Skin of body (tissue), 3 donors: ENCODE measurements at places on chromosomes 13 and 19.

GRCh38 chr19:51341066-51341465, 873 bp downstream of the VSIG10L start:
- no peak for DNase-seq

- DNase-seq = peak; percentile 75
Observed at GRCh38 chr13:42926555-42926954, 65.5 kb downstream of the EPSTI1 start.

DNA sequence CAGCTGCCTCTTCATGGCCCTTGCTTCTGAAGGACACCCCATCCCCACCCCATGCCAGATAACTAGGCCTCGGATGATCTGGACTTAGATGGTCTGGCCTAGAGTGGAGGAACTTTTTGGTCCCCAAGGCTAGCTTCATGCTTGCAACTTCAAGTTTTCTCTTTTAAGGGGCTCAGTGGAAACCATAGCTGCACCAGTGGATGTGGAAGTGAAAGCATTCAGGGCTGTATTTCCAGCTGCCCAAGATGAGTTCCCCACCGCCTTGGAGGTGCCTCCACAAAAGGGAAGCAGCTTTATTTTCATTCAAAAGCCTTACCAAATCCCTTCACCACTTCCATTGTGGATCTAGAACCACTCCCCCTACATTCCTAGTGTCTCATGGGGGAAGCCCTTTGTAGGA, 17.6 kb upstream of the GSX1 start:
- no peak for DNase-seq

DNA sequence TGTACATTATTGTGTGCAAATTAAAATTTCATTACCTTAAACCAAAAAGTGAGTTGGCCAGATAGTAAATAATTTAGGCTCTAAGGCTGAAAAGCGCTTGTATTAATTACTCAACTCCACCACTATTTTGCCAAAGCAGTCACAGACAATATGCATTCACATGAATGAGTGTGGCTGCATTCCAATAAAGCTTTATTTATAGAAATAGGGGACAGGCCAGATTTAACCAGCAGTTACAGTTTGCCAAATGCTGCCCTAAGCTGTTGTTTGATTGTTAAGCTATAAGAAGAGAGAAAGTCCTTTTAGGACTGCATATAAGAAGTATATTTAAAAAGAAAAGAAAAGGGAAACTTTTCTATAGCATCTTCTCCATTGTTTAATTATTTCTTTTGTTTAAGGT, 342.6 kb downstream of the ITGBL1 start:
- no peak for DNase-seq

DNA sequence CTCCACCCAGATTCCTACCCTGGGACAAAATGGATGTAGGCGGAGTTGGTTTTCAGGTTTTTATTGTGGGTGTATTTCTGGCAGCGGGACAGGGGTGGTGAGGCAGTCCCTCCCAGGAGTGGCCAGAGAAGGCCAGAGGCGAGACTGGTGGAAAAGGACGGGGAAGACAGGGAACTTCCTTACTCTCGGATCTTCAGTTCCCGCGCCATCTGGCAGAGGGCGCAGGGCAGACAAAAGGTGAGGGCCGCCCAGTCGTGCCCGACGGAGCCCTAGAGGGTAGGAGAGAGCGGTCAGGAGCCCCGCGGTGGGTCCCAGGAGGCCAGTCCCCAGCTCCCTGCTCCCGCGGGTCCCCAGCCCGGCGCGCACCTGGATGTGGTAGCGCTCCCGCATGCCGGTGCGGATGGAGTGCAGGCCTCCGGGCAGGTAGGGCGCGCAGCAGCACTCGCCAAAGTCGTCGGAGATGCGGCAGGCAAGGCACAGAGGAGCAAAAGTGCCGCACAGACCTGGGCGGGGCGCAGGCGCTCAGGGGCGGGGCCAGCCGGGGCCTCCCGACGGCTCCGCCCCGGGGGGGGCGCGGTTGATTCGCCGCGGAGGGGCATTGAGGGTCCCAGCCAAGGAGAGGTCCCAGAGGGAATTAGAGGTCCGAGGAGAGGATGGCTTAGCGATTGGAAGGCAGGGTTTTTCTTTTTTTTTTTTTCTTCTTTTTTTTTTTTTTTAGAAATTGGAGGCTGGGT, 3.0 kb downstream of the CNFN start:
- no peak for DNase-seq
